ENCODE measurements at places on chromosomes 5 and 9.
A peak's percentile ranks its signal among the peaks of the same experiment; 100 is the strongest.

- peak; percentile 67 for DNase-seq
Observed at GRCh38 chr5:95923918-95924544, 37.6 kb downstream of the ELL2 start.

DNA sequence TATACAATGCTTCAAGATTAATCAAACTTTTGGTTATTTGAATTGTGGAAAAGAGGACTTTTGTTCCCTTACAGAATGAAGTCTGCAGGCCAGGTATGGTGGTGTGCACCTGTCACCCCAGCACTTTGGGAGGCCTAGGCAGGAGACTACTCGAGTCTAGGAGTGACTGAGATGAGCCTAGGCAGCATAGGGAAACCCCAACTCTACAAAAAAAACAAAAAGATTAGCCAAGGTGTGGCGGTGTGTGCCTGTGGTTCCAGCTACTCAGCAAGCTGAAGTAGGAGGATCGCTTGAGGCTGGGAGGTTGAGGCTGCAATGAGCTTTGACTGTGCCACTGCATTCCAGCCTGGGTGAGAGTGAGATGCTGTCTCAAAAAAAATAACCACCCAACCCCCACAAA lies 9.3 kb downstream of the CCNH start:
- no peak for DNase-seq

GRCh38 chr9:136700959-136701667 lies 11.3 kb upstream of the DIPK1B start:
- DNase-seq: no peak

- no peak for DNase-seq
Observed at GRCh38 chr9:93231121-93231694, 47.3 kb downstream of the WNK2 start.

DNA sequence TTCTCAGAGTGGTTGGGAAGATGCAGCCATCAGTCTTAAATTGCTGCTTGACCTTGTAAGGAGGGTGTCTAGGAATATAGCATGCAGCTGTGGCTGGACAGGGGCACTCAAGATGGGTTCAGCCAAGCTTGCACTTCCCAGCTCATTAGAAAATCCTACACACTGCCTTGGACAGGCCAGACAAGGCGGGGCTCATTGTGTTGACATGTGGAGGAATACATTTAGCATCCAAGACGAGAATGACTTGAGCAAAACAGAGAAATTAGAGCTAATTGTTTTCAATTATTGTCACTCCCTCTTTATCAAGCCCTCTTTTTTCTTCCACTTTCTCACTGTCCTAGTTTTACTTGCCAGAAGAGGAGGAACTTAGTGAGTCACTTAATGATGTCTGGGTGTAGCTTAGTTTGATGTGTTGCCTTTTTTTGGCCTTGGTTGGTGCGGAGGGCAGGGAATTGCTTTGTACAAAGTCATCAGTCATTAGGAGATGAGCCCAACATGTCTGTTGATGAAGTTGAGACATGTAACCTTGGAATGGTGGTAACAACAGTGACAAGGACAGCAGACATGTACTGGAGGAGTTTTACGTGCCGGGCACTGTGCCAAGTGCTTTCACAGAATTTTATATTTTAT lies 1219.3 kb upstream of the WWC1 start:
- no peak for DNase-seq

DNA sequence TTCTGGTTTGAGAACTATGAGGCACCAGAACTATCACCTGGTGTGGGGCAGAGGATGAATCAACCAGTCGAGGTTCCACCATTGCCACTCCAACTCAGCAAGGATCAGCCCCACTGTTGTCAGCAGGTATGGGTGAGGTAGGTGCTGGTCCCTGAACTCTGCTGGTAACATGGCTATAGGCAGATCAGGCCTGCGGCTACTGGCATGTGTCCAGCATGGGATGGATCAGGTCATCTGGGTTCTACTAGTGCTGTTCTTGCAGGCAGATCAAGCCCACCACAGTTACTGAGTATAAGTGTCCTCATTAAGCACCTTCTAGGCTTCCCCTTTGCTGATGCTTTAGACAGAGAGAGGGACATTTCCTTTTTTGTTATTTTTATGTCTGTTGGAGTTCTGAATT lies 71.7 kb downstream of the GABRA6 start:
- DNase-seq: no peak

DNA sequence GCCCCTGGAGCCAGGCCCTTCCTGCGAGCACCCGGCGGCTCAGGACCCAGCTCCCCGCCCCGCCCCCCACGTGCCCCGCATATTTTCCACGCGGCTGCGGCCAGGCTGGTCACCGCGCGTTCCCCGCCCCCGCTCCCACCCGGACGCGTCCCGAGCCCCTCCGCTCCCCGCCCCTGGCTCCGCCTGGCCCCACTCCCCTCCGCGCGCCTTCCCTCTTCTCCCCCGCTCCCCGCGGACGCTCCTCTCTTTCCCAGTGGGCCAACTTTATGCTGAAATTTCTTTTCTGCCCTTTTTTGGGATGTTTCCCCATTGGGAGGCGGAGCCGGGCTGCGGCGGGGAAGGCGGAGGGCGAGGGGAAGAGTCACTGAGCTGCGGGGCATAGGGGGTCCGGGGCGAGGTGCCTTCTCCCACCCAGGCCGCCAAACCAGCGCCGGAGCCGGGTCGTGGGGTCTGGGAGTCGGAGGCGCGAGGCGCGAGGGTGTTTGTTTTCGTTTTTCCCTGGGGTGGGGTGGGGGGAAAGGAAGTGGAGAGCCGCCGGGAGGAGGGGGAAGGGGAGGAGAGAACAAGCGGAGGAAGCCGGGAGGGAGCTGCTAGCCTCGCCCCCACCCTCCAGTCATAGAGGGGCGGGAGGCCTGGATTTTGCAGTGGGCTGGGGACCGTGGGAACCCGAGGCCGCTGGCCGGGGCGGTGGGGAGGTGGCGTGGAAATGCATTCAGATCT lies 1.0 kb upstream of the TPM2 start:
- no peak for DNase-seq

GRCh38 chr5:145465474-145466263 lies 369.5 kb downstream of the PRELID2 start:
- DNase-seq: no peak

DNA sequence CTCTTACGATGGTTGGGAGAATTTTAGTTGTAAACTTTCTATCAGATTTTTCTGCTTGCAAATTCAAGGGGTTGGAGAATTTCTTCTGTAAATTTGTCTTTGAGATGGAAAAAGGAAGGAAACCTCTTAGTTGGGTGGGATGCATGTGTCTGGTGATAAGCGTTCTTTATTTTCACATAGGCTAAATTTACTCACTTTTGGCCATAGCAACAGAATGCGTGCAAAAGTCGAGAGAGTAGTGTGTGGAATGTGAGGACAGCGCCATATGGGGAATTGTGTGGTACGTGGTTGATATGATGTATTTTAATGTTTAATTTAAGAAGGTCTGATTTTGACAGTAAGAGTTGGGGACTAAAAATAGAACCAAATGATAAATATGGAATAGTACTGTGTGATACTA lies 282.2 kb downstream of the TAF11L14 start:
- DNase-seq: no peak

GRCh38 chr5:169711551-169712225 lies 74.6 kb downstream of the DOCK2 start:
- DNase-seq: no peak

DNA sequence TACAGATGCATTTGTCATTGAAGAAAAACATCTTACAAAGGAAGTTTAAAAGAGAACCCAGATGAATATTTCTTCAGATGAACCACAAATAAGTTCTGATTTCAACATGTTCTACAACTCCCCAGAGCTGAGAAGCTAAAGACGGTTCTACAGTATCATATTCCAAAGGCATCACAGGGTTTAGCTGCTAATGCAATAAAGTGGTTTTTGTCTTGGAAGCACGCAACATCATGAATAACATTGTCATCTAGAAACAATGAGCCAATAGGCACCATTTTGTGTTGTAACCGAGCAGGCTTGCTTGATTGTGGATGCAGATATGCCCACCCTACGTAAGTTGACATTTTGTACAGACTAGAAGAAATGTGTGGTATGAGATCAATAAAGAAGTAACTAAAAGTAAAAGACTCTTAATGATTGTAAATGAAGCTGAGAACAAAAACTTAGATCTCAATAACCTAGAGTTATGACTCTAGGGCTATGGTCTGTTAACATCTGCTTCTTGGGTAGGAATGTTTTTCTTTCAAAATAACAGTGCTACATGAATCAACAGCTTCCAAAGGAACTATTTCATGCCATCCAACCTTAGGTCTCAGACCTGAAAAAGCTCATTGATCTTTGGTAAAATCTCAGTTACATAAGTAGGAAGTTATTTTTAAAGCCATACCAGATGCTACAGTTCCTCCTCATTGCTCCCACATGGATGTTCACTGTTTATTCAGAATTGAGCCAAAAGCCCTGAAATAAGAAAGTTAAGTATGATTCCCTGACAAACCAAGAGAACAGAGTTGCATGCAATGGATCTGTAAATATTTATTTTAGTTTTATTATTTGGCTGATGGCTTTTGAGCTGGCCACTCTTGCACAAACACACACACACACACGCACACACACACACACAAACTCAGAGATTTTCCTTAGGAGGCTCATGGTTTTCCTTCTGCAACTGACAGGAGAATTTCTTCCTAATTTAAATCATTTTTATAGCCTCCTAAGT lies 118.7 kb upstream of the SLCO6A1 start:
- no peak for DNase-seq

- DNase-seq: no peak
Observed at GRCh38 chr5:15056988-15057592, 185.5 kb upstream of the ANKH start.

DNA sequence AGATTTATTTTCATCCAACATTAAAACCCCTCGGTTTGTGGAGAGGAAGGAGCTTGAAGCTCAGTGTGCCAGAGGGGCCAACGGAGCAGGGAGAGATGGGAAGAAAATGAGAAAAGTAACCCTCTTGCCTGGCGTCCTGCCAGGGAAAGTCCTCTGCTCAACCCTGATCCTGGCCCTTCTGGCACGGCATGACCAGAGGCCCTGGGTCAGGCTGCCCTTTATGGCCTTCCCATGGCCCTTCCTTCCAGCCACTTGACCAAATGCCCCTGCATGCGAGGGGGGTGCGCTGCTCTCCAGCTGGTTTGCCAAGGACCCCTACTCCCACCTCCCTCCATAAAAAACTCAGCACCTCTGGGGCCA lies 43.8 kb downstream of the SPRY4 start:
- DNase-seq: no peak

- DNase-seq: no peak
Observed at GRCh38 chr9:69585571-69585970, 86.6 kb downstream of the APBA1 start.

- peak; percentile 30 for DNase-seq
Observed at GRCh38 chr9:38008168-38009034, 60.6 kb downstream of the SHB start.

- DNase-seq: no peak
Observed at GRCh38 chr5:175521313-175521833, 43.0 kb downstream of the SFXN1 start.

DNA sequence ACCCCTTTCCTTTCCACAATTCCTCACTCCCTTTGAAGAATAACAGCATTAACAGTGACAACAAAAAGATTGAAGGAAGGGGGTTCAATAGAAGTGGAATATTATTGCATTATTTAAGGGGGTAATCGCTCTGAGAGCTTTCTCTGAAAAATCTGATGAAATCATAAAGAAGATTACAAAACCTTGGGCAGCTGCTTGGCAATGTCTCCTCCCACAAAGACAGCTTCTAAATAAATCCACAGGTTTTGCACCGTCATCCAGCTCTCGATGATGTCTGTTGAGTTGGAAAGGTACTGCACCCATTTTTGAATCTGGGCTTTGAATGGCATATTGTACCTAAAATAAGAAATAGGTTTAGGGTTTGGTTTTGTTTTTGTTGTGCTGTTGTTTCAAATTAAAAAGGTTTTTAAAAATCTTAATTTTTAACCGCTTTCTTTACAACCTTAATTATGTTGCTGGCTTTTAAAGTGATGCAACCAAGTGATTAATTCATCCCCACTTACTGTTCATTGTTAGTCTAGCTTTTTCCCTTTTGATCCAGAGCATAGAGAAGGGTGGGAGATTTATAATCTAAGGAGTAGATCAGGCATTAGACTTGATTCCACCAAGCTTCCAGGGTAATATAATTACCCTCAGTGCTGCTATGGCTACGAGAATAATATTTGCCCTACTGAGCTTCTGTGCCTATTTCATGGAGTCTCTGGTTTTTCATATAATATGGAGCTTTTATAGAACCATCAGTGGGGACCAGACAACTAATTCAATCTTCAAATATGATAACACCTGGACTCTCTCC lies 85.0 kb downstream of the DNAH5 start:
- no peak for DNase-seq

GRCh38 chr5:143559586-143560109 lies 156.2 kb upstream of the NR3C1 start:
- no peak for DNase-seq

Measured in GM12864 (cell line).